Activated T-cell treated with anti-CD3 and anti-CD28 coated beads, Interleukin-2, amount 50 U/mL, for 72 hours (primary cell): ENCODE measurements at places on chromosomes 12 and 14.
A peak's percentile ranks its signal among the peaks of the same experiment; 100 is the strongest.

DNA sequence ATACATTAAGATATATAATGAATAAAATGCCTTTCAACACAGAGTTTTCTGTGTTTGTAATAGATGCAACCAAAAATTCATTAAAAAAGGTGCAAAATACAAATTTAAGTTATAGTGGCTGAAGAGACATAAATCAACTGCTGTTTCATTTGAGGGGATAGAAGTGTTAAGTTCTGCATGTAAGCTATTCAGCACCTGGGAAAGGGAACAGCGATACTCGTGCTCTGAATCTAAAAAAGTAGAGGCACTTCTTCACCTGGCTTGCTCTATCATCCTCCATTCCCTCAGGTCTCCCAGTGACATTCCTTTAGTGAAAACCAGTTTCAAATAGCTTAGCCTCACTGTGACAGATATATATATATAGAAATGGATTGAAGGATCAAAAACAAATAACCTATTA, 222.6 kb downstream of the ACSS3 start:
- DNase-seq = no peak

DNA sequence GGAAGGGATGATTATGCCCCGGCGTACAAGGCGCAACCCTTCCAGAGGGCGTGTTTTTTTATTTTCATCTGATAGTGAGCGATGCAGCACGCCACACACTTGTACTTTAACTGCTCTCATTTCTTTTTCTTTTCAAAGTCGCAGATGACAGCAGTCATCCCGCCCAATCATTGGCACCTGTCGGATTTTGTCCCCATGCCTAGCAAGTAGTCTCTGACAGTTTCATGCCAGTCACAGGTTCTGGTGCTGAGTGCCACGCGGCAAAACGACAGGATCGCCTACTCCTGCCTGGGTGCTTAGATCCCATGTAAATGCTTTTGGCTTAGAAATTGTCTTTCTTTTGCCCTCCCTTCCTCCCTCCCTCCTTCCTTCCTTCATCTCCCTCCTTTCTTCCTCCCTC, 117.7 kb downstream of the GLT1D1 start:
- no peak for DNase-seq

GRCh38 chr14:104766863-104767633, 14.1 kb downstream of the SIVA1 start:
- DNase-seq = no peak

- DNase-seq = no peak
Measured at GRCh38 chr14:70784886-70785285, 24.4 kb downstream of the MAP3K9 start.

GRCh38 chr14:101627915-101628262, 66.6 kb downstream of the DIO3 start:
- no peak for DNase-seq

DNA sequence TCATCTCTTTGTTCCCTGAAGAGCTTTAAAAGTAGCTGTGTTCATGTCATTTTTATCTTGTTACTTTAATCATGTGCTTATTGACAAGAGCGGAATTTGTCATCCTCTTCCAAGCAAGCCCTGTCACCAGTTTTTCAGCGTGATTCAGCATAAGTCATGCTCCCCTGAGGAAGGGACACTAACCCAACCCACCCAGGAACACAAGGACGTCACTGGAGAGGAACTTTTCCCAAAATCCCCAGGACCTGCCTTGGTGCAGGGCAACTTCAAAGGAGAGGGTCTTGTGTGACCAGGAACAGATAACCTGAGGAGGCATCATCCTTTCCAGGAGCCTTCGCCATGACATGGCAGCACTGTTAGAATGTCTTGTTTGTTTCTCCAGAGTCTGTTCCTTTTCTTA, 107.1 kb upstream of the DIO3 start:
- no peak for DNase-seq

GRCh38 chr12:96140174-96140573, 54.0 kb upstream of the ELK3 start:
- DNase-seq = no peak

- no peak for DNase-seq
Measured at GRCh38 chr12:106123551-106124081, 15.1 kb downstream of the NUAK1 start.

- no peak for DNase-seq
Measured at GRCh38 chr14:73694083-73694482, 20.1 kb downstream of the PNMA1 start.

GRCh38 chr14:88228522-88229236, 94.4 kb downstream of the KCNK10 start:
- peak; percentile 7 for DNase-seq

DNA sequence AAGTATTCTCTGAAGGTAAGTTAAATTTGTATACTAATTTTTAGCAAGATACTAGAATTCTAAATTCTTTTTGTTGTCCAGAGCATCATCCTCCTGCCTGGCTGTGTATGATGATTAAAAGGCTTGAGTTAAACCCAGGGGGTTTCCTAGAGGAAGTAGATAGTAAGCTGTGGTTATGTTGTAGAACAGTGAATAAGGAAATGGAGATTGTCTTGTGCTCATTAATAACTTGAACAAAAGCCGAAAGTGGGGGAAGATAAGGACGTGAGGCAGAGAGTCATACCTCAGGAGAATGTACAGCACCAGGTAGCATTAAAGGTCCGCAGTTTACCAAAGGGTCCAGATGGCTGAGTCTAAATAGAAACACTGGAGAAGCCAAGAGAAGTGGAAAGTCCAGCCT, 42.0 kb downstream of the CKB start:
- no peak for DNase-seq

- DNase-seq = no peak
Measured at GRCh38 chr12:114694436-114695304, 10.7 kb upstream of the TBX3 start.

- DNase-seq = no peak
Measured at GRCh38 chr14:72864712-72865365, 29.1 kb downstream of the DPF3 start.

- no peak for DNase-seq
Measured at GRCh38 chr14:58296726-58297125, 1.6 kb upstream of the ARID4A start.

DNA sequence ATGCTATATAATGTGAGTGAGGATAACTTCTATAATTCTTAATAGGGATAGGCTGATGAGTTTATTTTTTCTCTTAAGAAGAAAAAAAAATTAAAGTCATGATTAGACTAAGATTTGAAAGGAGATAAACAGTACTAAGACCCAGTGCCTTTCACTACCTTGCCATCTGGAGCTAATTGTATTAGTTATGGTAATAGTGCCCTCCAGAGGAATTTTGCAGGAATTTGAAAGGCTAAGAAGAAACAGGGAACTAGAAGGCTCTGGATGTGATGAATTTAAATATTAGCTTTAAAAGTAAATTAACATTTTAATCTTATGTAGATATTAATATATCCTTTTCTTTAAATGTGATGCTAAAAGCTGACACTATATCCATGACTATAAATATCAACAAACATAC, 36.6 kb upstream of the PIK3C2G start:
- no peak for DNase-seq

GRCh38 chr12:131702573-131702877, 8.4 kb upstream of the SFSWAP start:
- no peak for DNase-seq

DNA sequence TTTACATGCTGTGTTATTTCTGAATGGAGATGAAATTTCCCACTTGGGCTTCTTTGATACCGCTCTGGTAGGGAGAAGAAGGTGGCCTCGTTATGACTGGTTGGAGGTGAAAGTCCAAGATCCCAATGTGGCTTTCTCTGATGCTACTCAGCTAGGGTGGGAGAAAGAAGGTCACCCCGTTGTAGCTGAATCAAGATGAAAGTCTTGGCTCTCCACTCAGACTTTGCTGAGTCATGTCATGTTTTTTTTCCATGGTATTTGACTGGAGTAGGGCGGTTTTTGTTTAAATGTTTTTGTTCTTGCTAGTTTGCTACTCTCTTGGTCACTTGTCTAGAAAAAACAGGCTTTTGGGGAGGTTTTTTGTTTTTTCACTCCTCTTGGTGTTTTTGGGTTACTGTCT, 2.4 kb upstream of the PDE6H start:
- DNase-seq = no peak

DNA sequence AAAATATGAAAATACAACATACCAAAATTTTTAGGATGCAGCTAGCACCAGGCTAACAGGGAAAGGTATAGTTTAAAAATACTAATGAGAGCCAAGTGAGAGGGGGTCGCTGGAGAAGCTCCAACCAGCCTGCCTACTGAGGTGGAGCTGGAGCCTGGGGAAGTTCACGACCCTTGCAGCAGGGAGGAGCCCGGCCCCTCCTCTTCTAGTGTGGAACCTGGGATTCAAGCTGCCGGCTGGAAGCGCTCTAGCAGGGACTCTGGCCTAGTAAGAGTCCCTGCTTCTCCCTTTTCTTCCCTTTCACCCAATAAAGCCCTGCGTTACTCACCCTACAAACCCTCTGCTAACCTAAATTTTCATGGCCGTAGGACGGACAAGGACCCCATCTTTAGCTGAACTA, 5.0 kb upstream of the KCNK13 start:
- no peak for DNase-seq

DNA sequence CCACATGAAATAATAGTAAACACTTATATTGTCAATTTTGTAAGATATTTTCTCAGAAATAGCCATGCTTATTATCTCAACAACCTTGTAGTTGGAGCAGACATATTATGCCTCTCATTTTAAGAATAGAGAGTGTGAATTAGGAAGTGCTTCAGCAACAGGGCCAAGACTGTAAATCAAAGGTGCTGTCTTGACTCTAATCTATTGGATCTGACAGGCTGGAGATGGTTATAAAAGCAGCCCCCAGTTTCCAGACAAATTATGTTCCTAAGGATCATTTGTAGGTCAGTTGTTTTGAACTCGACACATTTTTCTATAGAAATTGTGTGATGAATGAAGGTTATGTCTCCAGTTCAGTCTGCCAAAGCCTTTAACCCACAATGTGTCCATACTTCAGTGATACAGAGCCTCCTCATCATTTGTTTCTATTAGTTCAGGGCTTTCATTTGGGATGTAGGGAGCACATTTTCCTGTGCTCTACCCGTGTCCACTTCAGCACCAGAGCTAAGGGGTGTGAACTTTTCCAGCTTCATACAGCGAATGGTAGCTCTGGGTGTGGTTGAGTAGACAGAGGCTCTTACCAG, 284.8 kb upstream of the FBXO33 start:
- DNase-seq = no peak

GRCh38 chr12:94586589-94587259, 63.6 kb downstream of the TMCC3 start:
- DNase-seq = no peak

GRCh38 chr12:1591034-1591433, 3.3 kb downstream of the FBXL14 start:
- peak; percentile 40 for DNase-seq

DNA sequence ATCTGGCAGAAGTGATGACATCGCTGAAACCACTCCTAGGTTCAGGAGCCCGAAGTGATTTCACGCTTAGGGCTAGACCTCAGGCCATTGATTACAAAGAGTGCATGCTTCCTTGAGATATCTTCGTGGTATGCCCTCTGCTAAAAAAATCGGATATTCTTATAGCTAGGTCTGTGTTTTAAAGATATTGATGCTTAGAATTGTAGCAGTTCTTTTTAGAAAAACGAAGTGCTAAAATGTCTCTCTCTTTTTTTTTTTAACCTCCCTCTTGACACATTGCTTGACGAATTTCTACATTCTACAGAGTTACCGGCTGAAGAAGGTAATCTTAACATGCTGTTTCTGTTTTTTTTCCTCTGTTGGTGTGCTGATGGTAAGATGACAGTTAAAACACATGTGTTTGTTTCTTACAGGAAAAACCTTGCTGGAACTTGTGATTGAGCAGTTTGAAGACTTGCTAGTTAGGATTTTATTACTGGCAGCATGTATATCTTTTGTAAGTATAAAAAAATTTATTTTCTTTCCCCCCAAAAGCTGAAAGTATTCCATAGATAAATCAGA, 1.3 kb downstream of the ATP2A2 start:
- DNase-seq = no peak

GRCh38 chr12:53515291-53515680, 8.0 kb upstream of the NPFF start:
- no peak for DNase-seq

- no peak for DNase-seq
Measured at GRCh38 chr12:131829791-131830334, 1.7 kb downstream of the MMP17 start.

GRCh38 chr14:73467377-73467776, 9.0 kb upstream of the NUMB start:
- DNase-seq = peak; percentile 79

DNA sequence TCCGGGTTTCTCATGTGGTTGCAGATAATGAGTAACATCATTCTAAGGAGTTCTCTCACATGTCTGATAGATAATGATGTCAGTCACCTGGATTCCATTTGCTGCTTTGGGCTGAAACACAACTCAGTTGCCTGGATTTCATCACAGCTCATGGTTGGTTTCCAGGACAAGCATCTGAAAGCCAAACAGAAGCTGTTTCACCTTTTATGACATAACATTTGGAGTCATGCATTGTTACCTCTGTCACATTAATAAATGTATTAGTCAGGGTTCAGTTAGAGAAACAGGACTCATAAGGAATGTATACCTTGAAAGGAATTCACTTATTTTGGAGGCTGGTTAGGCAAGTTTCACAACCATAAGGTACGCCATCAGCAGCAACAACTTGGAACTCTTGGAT, 251.9 kb upstream of the ATXN7L3B start:
- DNase-seq = no peak
